ENCODE measurements at places on chromosomes 7 and 10. TPM values are rescaled to one million over a fixed set of nuclear protein-coding genes. Genes with fewer than 3 reads are reported as not detected.

The EBF3 gene
- polyA plus RNA-seq: 12.1 TPM

The NUTM2A gene
- polyA plus RNA-seq: not detected

The PIK3AP1 gene
- polyA plus RNA-seq: not detected

The DOCK4 gene
- polyA plus RNA-seq: 8.9 TPM

The ZNF248 gene
- 13.3 TPM for polyA plus RNA-seq

The CDNF gene
- polyA plus RNA-seq: 0.27 TPM

The ASNS gene
- 114 TPM for polyA plus RNA-seq

The HMX2 gene
- polyA plus RNA-seq: not detected

The WDR11 gene
- polyA plus RNA-seq: 23.5 TPM

The OR6B1 gene
- polyA plus RNA-seq: not detected
